ENCODE measurements at places on chromosomes 13 and 19.

DNA sequence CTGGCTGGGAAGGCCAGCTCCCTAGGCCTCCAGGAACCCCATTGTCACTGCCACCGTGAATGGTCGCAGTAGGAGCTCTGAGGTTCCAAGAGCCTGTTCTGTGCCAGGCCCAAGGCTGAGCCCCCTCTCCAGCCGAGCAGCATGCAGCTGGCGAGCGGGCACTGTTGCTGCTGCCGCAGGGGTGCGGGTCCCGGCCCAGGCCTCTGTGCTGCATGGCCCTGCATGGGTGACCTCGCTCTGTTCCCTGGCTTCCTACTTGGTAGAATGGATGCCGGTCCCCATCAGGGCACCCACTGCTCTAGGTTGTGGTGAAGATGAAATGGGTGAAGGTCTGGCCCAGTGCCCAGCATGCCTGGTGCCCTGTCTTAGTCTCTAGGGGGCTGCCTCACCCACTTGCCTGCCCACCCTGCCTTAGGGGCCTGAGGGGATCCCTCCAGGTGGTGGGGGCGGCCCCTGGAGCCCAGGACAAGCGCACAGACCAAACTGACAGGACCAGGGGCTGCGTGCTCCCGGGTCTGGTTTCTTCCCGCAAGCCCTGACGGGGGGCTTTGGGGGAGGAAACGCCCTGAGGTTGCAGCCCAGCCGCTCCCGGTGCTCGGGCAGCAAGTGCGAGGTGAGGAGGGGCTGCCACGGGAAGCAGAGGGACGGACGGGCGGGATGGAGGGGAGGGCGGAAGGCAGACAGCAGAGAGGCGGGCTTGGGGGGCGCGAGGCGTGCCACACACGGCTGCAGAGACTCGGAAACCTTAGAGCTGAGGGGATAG lies 8.7 kb upstream of the UQCR11 start:
- no peak for DNase-seq

- DNase-seq = peak; percentile 65
Observed at GRCh38 chr19:4636151-4636717, 3.1 kb upstream of the TNFAIP8L1 start.

DNA sequence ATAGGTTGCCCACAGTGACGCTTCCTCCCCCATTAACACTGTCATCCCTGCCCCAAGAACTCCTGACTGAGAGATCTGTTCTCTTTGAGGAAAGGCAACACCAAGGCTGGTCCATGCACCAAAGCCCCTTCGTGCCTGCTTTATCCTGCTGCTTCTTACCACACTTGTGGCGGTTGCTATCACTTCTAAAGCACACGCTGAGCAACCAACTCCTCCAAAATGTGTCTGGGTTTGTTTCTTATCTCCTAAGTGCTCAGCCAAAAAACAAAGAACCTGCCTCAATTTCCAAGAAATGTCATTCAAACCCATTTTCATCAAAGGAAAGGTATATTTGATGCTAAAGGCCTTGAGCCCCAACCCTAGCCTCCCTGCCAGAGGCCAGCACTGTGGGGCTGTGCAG lies 14.6 kb downstream of the ATP7B start:
- DNase-seq = no peak

GRCh38 chr13:73702419-73703071 lies 431.7 kb downstream of the KLF12 start:
- no peak for DNase-seq

DNA sequence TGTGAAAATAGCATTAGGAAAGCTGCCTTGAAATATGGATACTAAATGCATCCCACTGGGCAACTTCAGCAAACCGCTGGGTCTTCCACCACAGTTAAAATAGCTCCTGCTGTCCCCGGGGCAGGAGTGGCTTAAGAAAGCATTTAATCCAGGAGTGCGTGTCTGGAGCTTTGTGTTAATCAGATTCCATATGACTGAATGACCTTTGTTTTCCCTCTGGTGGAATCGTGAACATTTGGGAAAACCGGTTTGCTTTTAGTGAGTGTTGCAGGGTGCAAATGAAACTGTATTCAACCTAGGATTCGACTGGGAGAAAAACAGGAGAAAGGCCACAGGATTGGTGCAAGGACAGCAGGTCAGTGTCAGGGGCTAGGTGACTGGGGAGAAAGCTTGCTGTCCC lies 237.6 kb upstream of the MAB21L1 start:
- DNase-seq = no peak

DNA sequence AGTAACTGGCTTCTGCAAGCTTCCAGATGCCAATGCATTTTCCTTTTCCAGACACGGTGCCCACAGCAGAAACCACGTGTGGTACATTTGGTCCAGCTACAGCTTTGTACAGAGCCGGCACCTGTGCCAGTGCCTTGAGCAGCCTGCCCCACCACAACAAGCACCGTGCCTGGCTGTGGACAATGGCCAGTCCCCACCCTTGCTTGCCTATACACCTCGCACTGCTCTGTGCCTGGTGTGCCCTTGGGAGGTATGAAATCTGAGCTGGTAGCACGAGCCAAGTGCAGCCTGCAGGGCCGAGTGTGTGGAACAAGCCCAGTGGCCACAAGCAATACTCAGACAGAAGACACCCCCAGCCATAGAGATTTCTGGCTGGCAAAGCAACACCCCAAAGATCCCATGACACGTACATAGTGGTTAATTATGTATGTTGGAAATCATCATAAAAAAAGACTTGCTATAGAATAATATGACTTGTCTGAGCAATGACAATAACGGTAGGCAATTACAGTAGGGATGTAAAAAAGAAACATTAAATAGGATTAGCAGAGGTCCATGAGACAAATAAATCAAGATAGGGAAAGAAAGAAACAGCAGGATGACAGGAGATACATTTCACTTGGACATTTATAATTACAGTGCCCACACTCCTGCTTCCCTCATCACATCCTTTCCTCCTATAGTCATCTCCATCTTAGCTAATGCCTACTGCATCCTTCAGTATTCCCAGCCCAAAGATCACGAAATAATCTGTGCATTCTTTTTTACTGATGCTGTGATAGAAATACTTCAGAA lies 1399.5 kb downstream of the PCDH9 start:
- DNase-seq = no peak

- DNase-seq = no peak
Observed at GRCh38 chr13:30159446-30159839, 147.9 kb downstream of the KATNAL1 start.

DNA sequence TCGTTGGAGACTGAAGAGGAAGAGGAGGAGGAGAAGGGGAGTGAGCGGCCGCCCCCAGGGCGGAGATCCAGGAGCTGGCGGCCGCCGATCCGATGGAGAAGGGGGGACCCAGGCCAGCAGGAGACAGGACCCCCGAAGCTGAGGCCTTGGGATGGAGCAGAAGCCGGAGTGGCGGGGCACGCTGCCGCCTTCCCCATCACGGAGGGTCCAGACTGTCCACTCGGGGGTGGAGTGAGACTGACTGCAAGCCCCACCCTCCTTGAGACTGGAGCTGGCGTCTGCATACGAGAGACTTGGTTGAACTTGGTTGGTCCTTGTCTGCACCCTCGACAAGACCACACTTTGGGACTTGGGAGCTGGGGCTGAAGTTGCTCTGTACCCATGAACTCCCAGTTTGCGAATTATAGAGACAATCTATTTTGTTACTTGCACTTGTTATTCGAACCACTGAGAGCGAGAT lies 1.8 kb downstream of the GADD45B start:
- peak; percentile 61 for DNase-seq

GRCh38 chr19:18475762-18476331 lies 37.9 kb upstream of the ISYNA1 start:
- DNase-seq = no peak

GRCh38 chr19:47057328-47057727 lies 8.9 kb upstream of the TMEM160 start:
- DNase-seq = no peak

GRCh38 chr19:36773223-36773579 lies 594 bp upstream of the ZNF850 start:
- no peak for DNase-seq

DNA sequence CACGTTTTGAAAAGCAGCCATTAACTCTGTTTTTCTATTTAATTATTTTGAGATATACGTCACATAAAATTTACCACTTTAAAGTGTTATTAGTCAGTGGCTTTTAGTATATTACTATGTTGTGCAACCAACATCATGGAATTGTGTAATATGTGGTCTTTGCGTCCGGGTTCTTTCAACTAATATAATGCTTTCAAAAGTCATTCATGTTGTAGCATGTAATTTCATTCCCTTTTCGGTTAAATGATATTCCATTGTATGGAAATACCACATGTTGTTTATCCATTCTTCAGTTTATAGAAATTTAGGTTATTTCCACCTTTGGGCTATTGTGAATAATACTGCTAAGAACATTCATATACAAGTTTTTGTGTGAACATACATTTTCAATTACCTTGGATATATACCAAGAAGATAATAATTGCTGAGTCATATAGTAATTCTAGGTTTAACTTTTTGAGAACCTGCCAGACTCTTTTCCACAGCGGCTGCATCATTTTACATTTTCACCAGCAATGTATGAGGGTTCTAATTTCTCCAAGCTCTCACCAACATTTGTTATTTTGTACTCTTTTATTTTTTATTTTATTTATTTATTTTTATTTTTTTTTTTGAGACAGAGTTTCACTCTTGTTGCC lies 28.1 kb upstream of the CLDN10 start:
- DNase-seq = no peak

GRCh38 chr13:28527629-28528028 lies 32.7 kb upstream of the FLT1 start:
- no peak for DNase-seq

DNA sequence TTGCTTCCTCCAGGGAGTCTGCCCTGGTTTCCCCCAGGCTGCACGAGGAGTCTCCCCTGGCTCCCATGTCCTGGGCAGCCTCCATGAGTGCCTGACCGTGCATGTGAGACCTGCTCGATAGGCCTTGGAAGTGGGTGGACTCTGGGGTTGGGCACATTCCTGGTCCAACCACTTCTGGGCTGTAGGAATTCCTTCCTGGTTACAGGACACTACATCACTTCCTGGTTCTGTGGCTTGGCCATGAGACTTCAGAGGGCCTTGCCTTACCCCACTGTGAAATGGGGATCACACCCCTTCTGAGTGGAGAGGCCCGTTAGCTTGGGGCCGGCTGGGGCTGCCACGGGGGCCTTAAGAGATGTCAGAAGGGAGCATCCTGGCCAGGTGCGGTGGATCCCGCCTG lies 4.0 kb upstream of the ZNF628 start:
- no peak for DNase-seq

- DNase-seq = no peak
Observed at GRCh38 chr19:51025809-51026553, 435 bp downstream of the KLK11 start.

DNA sequence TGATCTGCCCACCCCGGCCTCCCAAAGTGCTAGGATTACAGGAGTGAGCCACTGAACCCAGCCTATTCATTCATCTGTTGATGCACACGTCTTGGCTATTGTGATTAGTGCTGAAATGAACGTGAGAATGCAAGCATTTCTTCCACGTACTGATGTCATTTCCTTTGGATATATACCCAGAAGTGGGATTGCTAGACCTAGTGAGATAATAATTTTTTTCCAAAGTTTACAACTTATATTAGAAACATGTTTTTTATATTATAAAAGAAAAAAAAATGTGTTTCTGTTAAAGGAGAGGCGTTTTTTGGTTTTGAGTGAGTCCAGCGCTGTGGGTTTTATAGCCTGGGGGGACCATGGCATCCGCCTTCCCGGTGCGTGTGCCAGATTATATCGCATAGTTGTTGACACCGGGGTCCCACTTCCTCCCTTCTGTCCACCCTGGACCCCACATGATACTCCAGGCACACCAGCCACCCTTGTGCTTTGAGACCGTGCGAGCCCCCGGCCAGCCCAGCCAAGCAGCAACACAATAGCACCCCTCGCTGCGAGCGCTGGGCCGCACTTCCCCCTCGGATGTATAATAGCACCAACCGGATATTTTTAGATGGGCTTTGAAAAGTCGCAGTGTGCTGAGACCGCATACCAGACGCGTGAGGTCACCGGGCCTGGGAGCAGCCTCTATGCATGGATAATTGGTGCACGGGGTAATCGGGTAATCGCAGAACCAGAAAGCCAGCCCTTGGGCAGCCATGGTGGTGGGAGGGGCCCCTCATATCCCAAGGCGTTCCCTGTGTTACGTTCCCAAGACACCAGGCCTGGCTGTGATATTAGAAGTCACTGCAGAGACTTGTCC lies 59.6 kb downstream of the MYO9B start:
- DNase-seq = peak; percentile 71

- no peak for DNase-seq
Observed at GRCh38 chr13:107365466-107366215, 797.7 kb upstream of the ARGLU1 start.

DNA sequence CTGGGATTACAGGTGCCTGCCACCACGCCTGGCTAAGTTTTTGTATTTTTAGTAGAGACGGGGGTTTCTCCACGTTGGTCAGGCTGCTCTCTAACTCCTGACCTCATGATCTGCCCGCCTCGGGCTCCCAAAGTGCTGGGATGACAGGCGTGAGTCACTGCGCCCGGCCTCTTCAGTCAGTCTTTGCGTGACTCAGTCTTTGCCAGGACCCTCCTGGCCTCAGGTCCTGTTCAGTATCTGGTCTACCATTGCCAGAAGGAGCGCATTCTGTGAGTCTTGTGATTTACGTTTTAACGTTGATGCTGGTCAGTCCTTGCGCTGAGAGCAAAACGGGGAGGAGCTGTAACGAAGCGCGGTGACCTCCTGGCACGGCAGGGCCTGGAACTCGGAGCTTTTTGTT lies 7.6 kb upstream of the HMG20B start:
- DNase-seq = no peak

DNA sequence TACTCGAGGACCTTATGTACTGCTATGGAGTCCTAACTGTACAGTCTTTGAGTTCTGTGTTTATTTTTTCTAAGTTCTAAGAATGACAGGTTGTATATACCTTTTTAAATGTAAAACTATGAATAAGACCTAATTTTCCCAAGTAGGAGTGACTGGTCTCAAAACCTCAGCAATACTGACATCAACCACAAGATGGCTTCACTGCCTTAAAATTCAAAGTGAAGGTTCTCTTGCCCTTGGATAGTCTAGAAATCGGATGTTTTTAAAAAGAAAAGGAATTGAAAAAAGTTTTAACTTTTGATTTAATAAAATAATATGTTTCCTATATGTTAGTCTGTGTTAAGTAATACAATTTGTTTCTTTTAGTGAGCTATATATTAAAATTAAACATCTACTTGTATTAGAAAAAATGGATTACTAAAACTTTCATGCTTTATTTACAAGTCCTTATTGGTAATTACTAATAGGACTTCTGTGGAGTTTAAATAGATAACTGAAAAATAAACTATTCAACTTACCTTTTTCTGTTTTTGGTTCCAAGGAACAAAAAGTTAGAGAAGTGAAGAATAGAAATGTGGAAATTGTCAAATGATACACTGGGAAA lies 52.0 kb downstream of the TDRD3 start:
- peak; percentile 29 for DNase-seq

- no peak for DNase-seq
Observed at GRCh38 chr13:95197548-95197947, 103.7 kb downstream of the ABCC4 start.

GRCh38 chr19:54282686-54283470 lies 2.0 kb upstream of the LILRB2 start:
- DNase-seq = no peak

GRCh38 chr19:46365561-46365960 lies 18.7 kb downstream of the PPP5C start:
- DNase-seq = no peak

- DNase-seq = no peak
Observed at GRCh38 chr13:24141333-24141910, 19.1 kb upstream of the SPATA13 start.

- DNase-seq = no peak
Observed at GRCh38 chr13:31394506-31394905, 194.7 kb downstream of the B3GLCT start.
